Suprapubic skin (tissue), 4 donors: ENCODE measurements at places on chromosomes 1 and 21.

DNA sequence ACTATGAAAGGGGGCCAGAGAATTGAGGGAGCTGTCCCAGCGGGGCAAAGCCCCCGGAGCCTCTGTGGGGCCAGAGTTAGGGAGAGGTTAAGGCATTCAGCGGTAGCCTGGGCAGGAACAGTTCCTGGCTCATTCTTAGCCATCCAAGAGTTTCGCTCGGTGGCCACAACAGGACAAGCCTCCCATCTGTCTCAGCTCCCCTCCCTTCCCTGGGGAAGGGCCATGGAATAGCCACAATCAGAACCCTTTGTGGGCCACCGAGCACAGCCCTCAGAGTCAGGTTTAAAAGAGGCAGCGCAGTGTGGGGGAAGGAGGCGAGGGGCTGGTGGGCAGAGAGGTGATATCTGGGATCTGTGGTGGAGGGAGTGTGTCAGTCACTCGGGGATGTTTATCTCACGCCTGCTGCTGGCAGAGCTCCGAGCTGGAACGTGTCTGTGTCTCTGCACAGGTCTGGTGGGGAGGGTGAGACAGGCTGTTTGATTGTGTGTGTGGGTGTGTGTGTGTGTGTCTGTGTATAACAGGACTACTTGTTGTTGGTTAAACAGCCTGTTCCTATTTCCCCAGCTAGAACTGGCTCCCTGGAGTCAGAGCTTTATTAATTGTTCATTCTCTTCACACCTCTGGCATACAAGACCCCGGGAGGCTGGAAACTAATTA is 49.6 kb upstream of the GOLT1A start:
- H3K27me3 ChIP-seq = no peaks in the 10 kb centered on the region
- DNase-seq = no peak
- H3K27ac ChIP-seq = no peak overlapping the region
- peaks cover 21% of the 10 kb centered on the region for H3K4me1 ChIP-seq
- H3K36me3 ChIP-seq = no peaks in the 10 kb centered on the region

DNA sequence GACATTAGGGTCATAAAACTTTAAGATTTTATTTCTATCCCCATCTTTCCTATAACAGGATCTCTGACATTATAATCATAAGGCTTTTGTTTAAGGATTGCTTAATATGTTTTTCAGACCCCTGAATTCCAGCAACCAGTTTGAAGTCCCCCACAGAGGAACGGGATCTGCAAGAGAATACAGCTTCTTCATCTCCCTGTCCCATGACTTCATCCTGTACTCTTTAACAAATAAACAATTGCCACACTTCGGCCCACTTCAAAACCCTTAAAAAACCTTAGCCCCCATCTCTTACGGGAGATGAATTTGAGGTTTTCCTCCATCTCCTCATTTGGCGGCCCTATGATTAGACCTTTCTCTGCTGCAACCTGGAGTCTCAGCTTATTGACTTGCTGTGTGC is 35.8 kb downstream of the TESK2 start:
- no peak for DNase-seq
- H3K27ac ChIP-seq = no peak overlapping the region
- no peak overlapping the region for H3K4me3 ChIP-seq
- H3K36me3 ChIP-seq = no peaks in the 10 kb centered on the region
- H3K27me3 ChIP-seq = no peaks in the 10 kb centered on the region
- H3K4me1 ChIP-seq = no peaks in the 10 kb centered on the region

DNA sequence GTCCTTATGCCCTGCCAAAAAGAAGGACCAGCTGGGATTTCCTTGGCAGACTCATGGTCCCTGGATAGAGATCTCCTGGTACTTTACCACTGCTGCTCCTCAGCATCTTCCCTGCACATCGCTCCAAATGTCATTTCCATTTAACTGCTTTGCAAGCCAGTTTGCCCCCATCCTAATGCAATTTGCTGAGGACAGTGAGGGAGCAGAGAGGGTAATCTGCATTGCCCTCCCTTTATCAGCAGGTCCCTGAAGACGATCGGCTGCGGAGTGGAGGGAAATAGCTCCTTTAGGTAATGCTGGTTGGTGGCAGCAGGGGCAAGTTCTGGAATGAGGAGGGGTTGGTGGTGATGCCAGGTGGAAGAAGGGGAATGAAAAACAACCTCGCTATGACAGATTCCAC is 2.7 kb downstream of the PLXNA2 start:
- no peaks in the 10 kb centered on the region for H3K36me3 ChIP-seq
- no peak for DNase-seq
- H3K27me3 ChIP-seq = no peaks in the 10 kb centered on the region
- H3K4me1 ChIP-seq = peaks cover 66% of the 10 kb centered on the region
- H3K27ac ChIP-seq = no peak overlapping the region

GRCh38 chr21:36354918-36355680 is 30.1 kb upstream of the CHAF1B start:
- no peak overlapping the region for H3K4me3 ChIP-seq
- DNase-seq = no peak
- no peak overlapping the region for H3K27ac ChIP-seq
- no peaks in the 10 kb centered on the region for H3K27me3 ChIP-seq

GRCh38 chr1:16175610-16176553 is 20.0 kb upstream of the EPHA2 start:
- peaks cover 47% of the 10 kb centered on the region for H3K4me1 ChIP-seq
- H3K27ac ChIP-seq = peak overlapping the region; percentile 78
- DNase-seq = peak; percentile 93
- H3K36me3 ChIP-seq = no peaks in the 10 kb centered on the region
